NCI-H1417 (cell line): ENCODE measurements at places on chromosomes 13 and 19.

DNA sequence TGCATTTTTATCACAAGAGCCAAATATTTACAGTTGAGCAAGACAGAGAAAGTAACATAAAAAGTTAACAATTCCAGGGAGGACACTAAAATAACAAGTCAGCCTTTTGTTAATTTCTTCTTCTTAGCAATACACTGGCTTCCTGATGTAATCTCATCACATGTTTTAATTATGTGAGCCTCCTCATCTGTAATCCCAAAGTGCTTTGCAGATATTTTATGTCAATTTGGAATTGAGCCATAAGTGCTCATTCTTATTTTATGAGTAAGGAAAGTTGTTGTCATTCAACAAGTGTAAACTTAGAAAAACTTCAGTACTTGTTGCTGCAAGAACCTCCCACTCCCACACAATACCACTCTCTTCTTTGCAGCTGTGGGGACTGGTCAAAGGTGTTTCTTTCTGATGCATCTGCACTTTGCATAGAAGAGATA lies 223.6 kb downstream of the GPC6 start:
- DNase-seq, result no peak

DNA sequence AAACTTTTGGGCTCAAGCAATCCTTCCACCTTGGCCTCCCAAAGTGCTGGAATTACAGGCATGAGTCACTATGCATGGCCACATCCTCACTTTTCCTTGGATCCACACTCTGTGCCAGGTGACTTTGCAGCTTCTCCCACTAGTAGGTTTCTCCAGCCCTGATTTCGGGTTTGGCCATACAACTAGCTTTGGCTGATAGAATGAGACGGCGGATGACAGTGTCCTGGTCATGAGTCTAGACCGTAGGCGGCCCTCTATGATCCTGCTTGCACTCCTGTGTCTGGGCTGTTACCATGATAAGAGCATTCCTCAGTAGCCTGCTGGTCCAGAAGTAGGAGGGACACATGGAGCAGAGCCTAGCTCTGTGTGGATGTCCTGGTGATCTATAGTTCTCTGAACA lies 112.5 kb upstream of the KL start:
- no peak for DNase-seq

GRCh38 chr13:38417727-38418126 lies 68.1 kb downstream of the UFM1 start:
- no peak for DNase-seq

GRCh38 chr19:35260694-35261304 lies 8.0 kb upstream of the USF2 start:
- no peak for DNase-seq

DNA sequence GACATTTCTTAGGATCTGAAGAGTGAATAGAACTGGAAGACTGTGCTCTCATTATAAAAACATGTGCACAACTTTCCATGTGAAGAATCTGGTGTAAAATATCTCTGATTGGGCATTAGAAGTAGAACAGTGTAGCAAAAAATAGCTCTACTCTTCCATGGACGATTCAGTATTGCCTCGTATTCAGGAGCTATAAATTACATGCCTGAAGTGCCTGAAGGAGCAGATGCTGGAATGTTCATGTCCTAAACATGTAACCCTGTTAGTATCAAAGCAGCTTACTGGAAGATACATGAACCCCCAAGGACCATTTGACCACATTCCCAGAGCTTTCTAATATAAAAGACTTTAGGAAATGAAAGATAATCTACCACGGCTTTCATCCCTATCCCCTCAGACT lies 528.9 kb downstream of the DACH1 start:
- DNase-seq, result no peak

GRCh38 chr13:86193281-86193680 lies 394.1 kb upstream of the SLITRK6 start:
- no peak for DNase-seq

- DNase-seq, result peak; percentile 69
Measured at GRCh38 chr19:52397310-52398080, at the start of gene ZNF528. TSS of gene ZNF528 (plus strand) at chr19:52397849. CDS start at chr19:52402014, 4,165 bp downstream.

DNA sequence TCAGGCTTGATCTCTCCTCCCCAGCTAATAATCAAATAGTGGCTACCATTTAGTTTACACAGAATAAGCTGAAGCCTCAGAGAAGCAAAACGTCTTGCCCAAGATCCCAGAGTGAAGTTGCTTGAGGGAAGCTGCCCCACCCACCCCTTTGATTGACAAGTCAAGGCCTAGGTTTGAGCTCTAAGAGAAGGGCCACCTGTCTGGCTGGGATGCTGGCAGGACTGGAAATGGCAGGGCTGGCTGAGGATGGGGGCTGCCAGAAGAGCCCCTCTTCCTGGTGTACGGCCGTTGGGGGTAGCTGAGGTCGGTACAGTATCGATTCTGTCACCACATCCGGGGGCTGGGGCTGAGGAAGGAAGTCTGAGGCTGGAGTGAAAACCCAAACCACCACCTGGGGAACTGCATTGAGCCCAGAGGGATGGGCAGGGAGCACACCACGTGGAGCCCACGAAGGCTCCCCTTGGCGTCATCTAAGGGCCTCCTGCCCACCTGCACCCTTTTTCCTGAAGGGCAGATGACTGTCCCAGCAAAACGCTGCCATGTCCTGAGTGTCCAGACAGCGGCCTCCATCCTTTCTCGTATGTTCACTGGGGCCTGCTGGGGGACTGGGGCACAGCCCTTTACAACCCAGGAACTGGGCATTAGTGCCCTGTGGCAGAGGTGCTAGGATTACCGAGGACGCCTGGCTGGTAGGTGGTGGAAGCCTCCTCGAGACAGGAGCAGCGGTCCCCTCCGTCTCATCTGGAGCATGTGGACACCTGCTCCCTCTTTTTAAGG lies 1.4 kb upstream of the PRKD2 start:
- DNase-seq, result no peak

DNA sequence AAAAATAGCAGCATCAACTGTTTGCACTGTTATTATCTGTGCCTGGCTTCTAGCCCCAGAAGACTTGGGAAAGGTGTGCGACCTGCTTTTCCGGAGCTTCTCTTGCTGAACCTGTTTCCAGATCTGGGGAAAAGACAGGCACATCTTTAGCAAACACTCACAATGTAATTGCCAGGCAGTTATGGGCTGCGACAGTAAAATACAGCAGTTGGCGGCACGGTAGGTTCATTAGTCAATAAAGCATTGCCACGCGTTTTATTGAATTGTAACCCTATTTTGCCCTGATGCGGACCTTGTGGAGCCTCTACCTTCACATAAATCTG lies 223.7 kb upstream of the TSHZ3 start:
- DNase-seq, result no peak

GRCh38 chr13:102970542-102970941 lies 95.7 kb downstream of the SLC10A2 start:
- no peak for DNase-seq

DNA sequence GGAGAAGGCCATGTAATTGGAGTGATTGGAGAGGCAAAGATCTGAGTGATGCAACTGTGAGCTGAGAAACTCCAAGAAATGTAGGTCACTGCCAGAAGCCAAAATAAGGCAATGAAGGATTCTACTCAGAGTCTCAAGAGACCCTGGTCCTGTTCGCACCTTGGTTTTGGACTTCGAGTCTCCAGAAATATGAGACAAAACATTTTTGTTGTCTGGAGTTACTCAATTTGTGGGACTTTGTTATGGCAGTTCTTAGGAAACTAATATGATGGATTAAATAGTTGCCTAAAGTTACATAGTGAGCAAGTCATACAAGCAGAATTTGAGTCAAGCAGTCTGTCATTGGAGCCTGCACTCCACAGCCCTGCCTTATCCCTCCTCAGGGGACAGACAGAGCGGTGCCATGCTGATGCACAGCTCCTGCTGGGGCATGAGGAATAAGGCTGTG lies 104.2 kb downstream of the ITGBL1 start:
- peak; percentile 11 for DNase-seq

DNA sequence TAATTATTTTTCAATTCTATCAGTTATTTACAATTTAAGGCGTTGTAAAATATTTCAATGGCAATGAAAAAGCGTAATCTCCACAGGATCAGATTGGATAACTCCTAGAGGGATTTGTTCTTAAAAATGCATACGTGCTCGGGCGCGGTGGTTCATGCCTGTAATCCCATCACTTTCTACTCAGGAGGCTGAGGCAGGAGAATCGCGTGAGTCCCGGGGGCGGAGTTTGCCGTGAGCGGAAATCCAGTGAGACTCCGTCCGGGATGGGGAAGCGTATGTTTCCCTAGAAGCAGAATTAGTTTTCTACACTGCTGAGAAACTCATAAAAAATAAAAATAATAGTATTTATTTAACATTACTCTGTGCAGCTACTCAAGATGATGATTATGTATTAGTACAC lies 917.8 kb upstream of the PCDH20 start:
- no peak for DNase-seq

GRCh38 chr13:73966331-73966730 lies 167.9 kb downstream of the KLF12 start:
- no peak for DNase-seq

GRCh38 chr13:29435125-29435911 lies 160.2 kb downstream of the SLC7A1 start:
- DNase-seq, result peak; percentile 5

DNA sequence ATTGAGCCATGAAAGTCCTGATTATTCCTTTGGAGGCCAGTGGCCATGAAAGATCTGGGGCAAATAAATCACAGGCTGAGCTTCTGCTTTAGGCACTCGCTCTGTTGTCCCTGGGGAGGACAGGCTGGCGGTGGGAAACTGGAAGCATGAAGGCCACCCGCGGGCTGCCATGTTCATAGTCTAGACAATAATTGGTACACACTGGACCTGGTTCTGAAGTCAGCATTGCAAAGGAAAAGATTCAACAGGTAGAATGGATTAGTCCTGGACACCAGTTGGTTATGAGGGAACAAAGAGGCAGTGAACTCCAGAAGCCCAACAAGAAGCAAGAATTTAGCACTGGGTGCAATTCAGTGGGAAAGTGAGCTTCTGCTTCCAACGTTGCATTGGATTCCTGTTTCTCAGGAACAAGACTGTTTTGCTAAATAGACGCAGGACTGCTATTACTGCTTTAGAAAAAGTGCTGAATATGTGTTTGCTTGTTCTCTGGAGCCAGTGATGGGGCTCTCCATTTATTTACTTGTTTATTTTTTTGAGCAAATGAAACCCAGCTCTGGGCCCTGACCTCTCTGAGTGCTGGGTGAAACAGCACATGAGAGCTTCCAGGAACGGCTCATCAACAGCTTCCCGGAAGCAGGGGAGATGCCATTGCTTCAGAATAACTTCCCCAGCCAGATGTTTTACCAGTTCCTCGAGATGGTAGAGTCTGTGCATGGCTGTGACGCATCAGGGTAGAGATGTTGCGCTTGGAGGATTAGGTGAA lies 336.4 kb downstream of the ZNF536 start:
- no peak for DNase-seq

GRCh38 chr13:97333983-97334382 lies 100.0 kb upstream of the RAP2A start:
- no peak for DNase-seq

DNA sequence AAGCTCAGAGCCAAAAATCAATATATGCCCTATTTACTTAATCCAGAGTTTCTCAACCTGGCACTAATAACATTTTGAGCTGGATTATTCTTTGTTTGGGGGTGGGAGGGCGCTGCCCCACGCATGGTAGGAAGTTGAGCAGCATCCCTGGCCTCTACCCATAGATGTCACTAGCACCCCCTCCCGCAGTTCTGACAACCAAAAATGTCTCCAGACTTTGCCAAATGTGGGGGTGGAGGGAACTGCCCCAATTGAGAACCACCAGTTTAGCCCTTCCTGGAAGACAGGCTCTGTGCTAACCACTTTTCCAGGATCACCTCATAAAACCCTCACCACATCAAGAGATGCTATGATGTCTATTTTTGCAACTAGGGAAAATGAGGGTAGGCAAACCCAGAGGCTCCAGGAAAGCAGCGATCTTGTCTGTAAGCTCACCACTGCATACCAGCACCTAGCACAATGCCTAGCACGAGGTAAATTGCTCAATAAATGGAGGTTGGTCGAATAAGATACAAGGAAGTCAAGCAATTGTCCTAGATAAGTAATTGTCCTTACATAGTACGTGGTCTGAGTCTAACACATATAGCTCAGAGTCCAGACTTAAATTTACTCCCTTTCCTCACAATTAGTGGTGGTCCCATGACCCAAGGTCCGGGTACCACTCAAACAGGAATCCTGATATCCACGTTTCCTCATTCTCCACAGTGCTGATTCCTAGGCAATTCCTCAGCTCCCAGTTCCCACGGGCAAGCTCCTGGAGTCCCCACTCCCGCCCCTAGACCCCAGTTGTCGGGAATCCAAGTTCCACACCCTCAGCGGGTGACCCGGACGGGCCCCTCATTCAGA lies 892 bp downstream of the TRIR start:
- no peak for DNase-seq

GRCh38 chr13:26681036-26681435 lies 79.5 kb downstream of the GPR12 start:
- no peak for DNase-seq

DNA sequence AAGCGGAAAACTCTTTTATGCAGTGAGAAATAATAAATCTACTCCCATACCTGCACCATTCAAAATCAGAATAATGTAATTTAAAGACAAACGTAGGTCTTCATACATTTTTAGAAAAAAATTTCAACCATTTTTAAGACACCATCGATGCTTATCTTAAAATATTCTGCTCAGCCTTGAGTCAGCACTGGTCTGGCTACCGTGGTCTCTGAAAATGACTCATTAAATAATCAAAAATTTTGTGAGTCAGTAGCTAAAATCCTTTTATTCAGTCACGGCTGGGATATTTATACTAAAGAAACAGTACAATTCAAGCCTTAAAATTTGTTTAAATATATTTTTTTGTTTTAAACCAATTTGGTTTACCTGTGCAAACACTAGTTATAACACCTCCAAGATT lies 2862.8 kb upstream of the PCDH20 start:
- no peak for DNase-seq

DNA sequence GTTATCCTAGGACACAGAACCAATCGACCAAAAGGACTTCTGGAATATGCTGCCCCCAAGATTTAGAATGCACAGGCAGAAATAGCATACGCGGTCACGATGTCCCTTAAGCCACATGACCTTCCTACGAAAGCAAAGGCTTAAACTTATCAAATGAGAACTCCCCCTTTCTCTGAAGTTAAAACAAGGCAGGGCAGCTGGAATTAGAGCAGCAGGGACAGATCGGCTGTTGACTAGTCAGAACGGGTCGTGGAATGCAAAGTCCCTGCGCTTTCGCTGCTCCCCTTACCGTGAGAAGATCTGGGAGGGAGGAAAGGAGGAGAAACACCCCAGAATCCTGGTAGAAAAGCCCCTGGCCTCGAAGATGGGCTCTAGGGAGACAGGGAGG lies 799 bp upstream of the USPL1 start:
- DNase-seq, result peak; percentile 52

DNA sequence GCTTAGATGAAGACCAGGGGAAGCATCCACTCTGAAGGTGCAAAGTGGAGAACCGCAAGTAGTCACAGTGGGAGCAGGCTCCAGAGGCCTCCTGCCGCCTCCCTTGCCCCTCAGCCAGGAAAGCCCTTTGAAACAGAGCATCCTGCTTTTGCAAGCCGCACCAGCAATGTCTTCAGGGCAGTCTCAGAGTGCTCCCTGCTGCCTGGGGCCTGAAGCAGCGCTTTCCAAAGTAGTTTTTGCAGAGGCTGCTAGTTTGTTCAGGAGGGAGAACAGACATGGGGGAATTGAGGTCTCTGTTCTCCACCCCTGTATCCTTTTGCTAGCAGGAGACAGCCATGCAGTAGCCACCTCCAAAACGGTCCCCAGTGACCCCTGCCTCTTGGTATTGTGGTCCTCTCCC lies 15.8 kb upstream of the POP4 start:
- peak; percentile 34 for DNase-seq
